Endothelial cell of umbilical vein (primary cell): ENCODE measurements at places on chromosomes 3 and 15.

DNA sequence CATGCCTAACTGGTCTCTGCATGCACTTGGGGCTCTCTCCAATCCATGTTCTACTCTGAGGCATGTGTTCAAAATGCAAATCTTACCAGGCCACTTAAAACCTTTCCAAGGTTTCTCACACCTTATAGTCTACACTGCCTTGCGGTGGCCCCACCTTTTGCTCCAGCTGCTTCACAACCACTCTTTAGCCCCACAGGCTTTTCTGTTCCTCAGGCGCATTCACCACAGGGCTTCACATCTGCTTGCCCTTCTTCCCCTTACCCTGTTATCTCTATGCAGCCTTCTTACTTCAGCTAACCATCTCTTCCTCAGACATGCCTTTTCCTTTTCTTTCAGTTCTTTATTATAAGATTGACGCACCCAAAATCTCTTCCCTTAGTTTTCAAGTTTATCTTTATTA, 37.8 kb downstream of the MINDY4B start:
- no peaks in the 10 kb centered on the region for H3K4me1 ChIP-seq
- no peaks in the 10 kb centered on the region for H3K27me3 ChIP-seq
- DNase-seq, result no peak
- no peaks in the 10 kb centered on the region for H3K36me3 ChIP-seq
- no peak overlapping the region for H3K4me3 ChIP-seq
- H3K27ac ChIP-seq, result no peak overlapping the region

DNA sequence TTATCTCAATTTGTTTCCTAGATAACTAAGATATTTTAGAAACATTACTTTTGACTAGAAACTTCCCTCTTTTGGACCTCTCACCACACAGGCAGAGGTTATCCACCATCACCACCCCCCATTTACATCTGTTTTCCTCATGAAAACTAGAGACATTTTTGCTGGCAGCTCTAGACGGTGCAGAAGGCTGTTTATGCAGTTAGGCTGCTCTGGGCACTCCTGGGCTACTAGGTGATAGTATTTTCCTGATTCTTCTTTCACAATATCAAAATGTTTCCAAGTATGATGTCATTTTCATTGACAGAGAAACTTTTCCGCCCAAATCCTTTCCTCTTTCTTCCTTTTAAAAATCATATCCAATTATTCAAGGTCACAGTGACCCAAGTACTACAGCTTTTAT, 67.1 kb downstream of the PLOD2 start:
- peak overlapping the region; percentile 24 for H3K27ac ChIP-seq
- peak; percentile 59 for DNase-seq
- H3K27me3 ChIP-seq, result no peaks in the 10 kb centered on the region
- peaks cover 13% of the 10 kb centered on the region for H3K4me1 ChIP-seq

DNA sequence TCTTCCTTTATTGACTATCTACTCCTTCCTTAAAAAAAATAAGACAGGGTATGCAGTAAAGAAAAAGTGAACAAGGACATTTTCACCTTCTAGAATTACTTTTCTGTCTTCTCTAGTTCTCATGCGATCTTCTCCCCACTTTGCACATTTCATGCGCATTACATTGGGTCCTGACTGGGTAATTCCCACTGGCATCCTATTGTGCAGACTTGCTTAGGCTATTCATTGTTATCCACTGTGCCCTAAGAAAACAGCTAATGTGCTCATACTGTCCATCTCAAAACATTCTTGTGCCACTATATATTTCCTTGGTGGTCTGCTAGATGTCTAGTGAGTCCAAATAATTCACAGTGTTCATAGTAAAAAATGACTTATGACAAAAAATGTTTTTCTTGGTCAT, 447.4 kb upstream of the ROBO1 start:
- peaks cover 6% of the 10 kb centered on the region for H3K4me1 ChIP-seq
- DNase-seq, result no peak
- H3K36me3 ChIP-seq, result no peaks in the 10 kb centered on the region
- no peaks in the 10 kb centered on the region for H3K27me3 ChIP-seq
- no peak overlapping the region for H3K4me3 ChIP-seq

DNA sequence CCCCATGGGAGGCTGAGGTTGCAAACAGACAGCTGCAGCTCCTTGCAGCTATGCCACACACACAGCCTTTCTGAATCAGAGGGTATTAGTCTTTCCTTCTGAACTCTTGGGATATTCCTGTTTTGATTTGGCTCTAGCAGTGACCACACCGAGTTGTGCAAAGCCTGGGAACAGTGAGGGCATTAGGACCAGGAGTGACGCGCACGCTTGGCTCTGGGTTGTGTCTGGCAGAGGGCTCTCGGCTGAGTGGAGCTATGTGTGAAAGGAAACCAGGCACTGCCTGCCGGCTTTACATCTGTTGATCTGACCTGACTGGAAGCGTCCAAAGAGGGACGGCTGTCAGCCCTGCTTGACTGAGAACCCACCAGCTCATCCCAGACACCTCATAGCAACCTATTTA, at the start of gene GALNT15:
GALNT15 (plus strand) TSS at position 292 of the 400 bp plus-strand sequence. CDS start 472 bp downstream, outside the sequence.
- DNase-seq, result peak; percentile 86
- H3K27ac ChIP-seq, result no peak within 1 kb of the TSS
- H3K4me3 ChIP-seq, result no peak within 1 kb of the TSS
- H3K27me3 ChIP-seq, result no peaks in the 10 kb centered on the region
- H3K36me3 ChIP-seq, result no peaks in the 10 kb centered on the region

GRCh38 chr3:14423197-14423743, 20.9 kb downstream of the SLC6A6 start:
- H3K27me3 ChIP-seq, result no peaks in the 10 kb centered on the region
- no peak overlapping the region for H3K4me3 ChIP-seq
- no peak for DNase-seq
- peaks cover 8% of the 10 kb centered on the region for H3K4me1 ChIP-seq

- peak; percentile 64 for DNase-seq
- H3K27ac ChIP-seq, result no peak overlapping the region
- H3K27me3 ChIP-seq, result no peaks in the 10 kb centered on the region
- no peaks in the 10 kb centered on the region for H3K4me1 ChIP-seq
These were observed 158.7 kb downstream of the SUCLG2 start for GRCh38 chr3:67495751-67496150.

DNA sequence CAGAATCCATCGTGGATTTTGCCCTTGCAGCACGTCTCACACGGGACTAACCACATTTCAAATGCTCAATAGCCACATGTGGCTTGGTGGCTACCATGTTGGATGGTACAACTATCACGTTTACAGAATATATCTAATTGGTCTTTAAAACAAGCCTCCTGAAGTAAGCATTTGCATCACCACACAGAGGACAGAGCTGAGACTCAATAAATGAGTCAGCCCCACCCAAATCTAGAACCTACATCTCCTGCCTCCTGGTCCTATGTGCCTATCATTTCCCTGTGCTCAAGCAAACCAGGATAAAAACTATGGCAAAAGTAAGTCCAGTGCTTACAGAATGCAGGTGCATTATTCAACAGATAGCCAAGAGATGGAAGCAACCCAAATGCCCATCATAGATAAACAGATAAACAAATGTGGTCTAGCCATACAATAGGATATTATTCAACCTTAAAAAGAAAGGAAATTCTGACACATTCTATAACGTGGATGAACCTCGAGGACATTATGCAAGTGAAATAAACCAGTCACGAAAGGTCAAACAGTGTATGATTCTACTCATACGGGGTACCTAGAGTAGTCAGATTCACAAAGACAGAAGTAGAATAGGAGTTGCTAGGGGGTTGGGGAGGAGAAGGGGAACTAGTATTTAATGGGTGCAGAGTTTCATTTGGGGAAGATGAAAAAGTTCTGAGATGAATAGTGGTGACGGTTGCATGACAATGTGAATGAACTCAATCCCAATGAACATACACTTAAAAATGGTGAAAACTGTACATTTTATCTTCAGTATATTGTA, 43.9 kb downstream of the SRGAP3 start:
- H3K27me3 ChIP-seq, result no peaks in the 10 kb centered on the region

DNA sequence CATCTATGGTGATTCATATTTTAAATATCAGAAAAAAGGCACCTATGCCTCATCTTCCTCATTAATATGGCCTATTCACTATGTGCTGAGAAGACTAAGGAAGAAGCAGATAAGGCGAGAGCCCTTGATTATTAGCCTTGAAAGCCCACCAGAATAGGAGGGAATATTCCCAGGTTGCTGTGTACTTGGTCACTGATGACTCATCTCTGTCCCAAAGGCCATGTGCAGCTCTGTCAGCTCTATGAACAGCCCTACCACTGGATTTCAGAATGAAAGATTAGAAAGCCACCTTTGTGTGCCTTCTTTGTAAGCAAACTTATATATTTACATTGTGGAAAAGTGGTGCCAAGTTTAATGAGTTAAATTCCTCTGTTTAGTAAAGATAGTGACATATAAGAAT, 211.5 kb downstream of the NFKBIZ start:
- H3K27ac ChIP-seq, result no peak overlapping the region
- no peak overlapping the region for H3K4me3 ChIP-seq
- no peaks in the 10 kb centered on the region for H3K27me3 ChIP-seq
- DNase-seq, result no peak
- H3K36me3 ChIP-seq, result no peaks in the 10 kb centered on the region
- H3K4me1 ChIP-seq, result no peaks in the 10 kb centered on the region

DNA sequence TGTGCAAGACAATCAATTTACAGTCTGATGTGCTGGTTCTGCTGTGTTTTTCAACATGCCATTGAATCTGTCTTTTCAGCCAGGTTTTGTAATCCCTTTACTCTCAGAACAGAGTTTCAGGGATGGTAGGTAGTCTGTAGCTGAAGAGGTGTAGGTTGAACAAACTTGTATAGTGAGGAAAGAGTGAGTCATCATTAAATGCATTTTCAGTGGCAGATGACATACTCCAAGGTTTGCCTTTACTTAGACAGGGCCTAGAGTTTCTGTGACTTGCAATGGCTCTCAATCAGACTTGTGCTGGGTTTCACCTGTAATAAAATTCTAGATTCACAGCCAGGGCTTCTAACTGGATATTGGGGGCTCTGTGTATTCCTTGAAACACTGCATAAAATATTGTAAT, 94.6 kb downstream of the CYP19A1 start:
- no peak overlapping the region for H3K4me3 ChIP-seq
- no peaks in the 10 kb centered on the region for H3K36me3 ChIP-seq
- H3K27me3 ChIP-seq, result peaks cover 55% of the 10 kb centered on the region
- H3K27ac ChIP-seq, result no peak overlapping the region

- H3K4me1 ChIP-seq, result no peaks in the 10 kb centered on the region
- no peaks in the 10 kb centered on the region for H3K36me3 ChIP-seq
These were observed 55.3 kb downstream of the ADAMTSL3 start for GRCh38 chr15:83709241-83709640.

GRCh38 chr3:168341192-168341815, 245.6 kb upstream of the GOLIM4 start:
- H3K4me1 ChIP-seq, result no peaks in the 10 kb centered on the region
- H3K4me3 ChIP-seq, result no peak overlapping the region
- no peak overlapping the region for H3K27ac ChIP-seq
- H3K27me3 ChIP-seq, result no peaks in the 10 kb centered on the region
- no peaks in the 10 kb centered on the region for H3K36me3 ChIP-seq
- no peak for DNase-seq

DNA sequence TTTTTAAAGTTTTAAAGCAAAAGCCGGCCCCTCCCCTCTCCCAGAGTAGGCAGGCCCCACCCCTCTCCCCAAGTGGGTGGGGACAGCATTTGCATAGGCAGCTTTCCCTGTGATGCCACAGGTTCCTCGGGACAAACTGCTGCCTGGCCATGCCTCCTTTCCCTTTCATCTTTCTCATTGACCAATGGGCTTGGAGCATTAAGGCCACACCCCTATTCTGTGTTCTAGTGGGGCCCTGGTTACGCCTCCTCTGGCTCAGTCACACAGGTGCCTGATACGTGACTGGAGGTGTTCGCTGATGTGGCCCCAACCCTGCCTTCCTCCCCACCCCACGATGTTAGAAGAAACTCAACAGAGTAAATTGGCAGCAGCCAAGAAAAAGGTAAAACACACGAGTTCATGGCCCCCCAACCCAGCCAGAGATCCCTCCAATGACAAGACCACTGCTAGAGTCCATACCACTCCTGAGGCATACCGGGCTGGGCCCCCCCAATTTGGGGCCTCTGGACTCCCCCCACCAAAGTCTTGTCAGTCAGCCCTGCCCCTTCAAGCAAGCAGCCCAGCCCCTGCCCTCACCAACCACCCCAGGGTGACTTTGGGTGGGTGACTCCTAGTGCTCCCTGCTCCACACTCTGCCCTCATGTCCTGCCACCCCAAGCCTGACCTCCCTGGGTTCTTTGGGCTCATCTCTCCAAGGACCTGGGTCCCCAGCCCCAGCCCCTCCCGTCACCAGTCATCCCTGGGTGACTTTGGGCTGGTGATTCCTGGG, 62.8 kb upstream of the CSPG4 start:
- no peak overlapping the region for H3K27ac ChIP-seq
- no peaks in the 10 kb centered on the region for H3K4me1 ChIP-seq
